ENCODE measurements at places on chromosomes 4 and X.

- DNase-seq, result peak; percentile 14
Observed at GRCh38 chr4:150769248-150769647, 187.3 kb downstream of the MAB21L2 start.

DNA sequence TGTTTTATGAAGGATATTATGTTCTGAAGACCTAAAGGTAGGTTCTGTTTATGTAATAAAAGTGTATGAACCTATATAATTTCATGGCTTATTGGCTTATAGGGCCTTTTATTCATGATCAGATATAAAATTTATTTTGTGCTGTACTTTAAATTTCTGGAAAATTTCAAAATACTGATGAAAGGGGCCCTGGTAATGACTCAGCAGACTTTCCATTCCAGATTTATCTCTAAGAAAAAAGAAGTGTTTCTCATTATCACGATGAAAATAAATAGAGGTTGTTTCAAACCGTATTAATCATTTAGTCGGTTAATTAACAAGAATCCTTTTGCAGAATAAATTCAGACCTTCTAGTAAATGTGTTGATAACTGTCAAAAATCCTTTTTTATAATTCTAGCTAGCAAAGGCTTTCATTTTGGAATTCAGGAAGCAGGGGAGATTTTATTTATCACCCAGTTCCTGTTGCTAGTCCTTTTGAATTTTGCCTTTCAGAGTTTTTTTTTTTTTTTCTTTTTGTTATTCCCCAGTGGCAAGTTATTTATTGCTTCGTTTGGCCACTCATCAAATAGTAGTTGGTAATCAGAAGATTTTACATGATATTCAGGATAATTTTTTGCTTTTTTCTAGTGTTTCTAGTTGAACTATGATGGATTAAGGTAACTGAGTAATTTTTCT, 5.4 kb upstream of the TAPT1 start:
- DNase-seq, result no peak

- DNase-seq, result no peak
Observed at GRCh38 chr4:53103481-53103880, 241.4 kb downstream of the RASL11B start.

- DNase-seq, result no peak
Observed at GRCh38 chr4:118589471-118590055, 95.6 kb upstream of the METTL14 start.

Measured in GM12865 (cell line).